Skin of body (tissue), 3 donors: ENCODE measurements at places on chromosomes 7 and 10. TPM values are rescaled to one million over a fixed set of nuclear protein-coding genes. Genes with fewer than 3 reads are reported as not detected.

DNA sequence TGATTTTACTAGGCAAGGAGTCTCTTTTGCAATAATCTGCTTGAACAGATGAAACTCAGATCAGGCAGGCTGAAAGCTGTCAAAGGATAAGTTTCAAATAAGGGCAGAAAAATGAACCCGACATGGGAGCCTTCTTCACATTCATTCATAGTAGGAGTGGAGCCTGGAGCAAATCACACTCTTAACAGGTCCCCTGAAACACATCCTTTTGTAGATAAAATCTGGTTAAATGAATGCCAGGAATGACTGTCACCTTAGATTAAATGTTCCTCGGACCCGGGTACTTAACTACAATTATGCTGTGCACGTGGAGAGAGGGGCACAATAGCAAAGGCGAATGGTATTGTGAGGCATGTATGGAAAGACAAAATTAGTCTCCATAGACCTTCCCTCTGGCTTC lies 344.7 kb upstream of the LRGUK start:
- DNase-seq: no peak

DNA sequence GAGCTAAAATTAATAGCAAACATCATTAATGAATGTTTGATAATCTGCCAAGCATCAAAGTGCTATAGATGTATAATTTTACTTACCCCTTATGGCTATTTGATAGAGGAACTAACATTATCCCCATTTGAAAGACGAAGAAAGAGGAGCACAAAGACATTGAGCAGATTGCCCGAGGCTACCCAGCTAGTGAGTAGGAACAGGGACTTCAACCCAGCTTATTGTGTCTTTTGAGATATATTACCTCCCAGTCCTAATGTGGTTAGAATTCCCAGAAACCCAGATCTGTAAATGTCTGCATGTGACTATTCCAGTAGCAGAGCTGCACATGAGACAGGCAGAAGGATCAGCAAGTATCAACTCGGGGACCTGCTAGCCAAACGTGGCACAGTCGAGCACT lies 160.1 kb upstream of the AOAH start:
- no peak for DNase-seq

ZCCHC24 gene
- total RNA-seq: 13.5 TPM

EPHB6 gene
- 34.7 TPM for total RNA-seq

DNA sequence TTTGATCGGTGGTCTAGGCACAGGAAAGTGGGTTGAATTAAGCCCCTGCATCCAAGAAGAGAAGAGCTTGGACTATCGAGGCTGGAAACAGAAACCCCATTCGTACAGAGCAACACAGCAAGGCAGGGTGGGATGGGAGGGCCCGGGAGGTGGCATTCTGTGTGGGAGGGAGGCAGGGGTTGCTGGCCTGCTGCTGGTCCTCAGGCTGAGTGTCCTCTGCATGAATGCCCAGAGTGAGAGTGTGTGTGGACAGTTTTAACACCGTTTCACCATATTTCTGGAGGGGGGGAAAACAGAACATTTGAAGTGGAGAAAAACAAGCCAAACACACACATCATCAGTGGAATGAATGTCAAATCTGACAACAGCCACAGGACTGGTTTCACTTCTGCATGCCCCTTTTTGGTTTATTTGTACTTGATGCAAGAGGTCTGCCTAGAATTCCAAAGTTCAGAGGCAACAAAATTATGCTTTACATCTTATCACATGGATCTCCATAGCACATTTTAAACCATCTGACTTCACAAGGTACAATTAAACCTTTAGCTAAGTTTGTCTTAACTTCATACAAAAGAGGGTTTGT lies 11.1 kb upstream of the ENO4 start:
- DNase-seq: no peak
